ENCODE measurements at places on chromosomes 2 and 18. TPM values are rescaled to one million over a fixed set of nuclear protein-coding genes. Genes with fewer than 3 reads are reported as not detected.

Gene DPP4
- 2.8 TPM for total RNA-seq

Gene TMBIM1
- 443 TPM for total RNA-seq

Gene TCF7L1
- 7.1 TPM for total RNA-seq

Gene CNNM3
- total RNA-seq: 3.8 TPM

Gene STPG4
- 0.07 TPM for total RNA-seq

Gene IWS1
- total RNA-seq: 56.5 TPM

Gene ANKRD36B
- total RNA-seq: 12.7 TPM

Gene ANKZF1
- total RNA-seq: 26.6 TPM

Gene MC5R
- not detected for total RNA-seq
